Suppressor macrophage (primary cell): ENCODE measurements at places on chromosomes 1 and 21.
A peak's percentile ranks its signal among the peaks of the same experiment; 100 is the strongest.

- DNase-seq, result no peak
Measured at GRCh38 chr1:162328512-162328911, 48.1 kb downstream of the SPATA46 start.

DNA sequence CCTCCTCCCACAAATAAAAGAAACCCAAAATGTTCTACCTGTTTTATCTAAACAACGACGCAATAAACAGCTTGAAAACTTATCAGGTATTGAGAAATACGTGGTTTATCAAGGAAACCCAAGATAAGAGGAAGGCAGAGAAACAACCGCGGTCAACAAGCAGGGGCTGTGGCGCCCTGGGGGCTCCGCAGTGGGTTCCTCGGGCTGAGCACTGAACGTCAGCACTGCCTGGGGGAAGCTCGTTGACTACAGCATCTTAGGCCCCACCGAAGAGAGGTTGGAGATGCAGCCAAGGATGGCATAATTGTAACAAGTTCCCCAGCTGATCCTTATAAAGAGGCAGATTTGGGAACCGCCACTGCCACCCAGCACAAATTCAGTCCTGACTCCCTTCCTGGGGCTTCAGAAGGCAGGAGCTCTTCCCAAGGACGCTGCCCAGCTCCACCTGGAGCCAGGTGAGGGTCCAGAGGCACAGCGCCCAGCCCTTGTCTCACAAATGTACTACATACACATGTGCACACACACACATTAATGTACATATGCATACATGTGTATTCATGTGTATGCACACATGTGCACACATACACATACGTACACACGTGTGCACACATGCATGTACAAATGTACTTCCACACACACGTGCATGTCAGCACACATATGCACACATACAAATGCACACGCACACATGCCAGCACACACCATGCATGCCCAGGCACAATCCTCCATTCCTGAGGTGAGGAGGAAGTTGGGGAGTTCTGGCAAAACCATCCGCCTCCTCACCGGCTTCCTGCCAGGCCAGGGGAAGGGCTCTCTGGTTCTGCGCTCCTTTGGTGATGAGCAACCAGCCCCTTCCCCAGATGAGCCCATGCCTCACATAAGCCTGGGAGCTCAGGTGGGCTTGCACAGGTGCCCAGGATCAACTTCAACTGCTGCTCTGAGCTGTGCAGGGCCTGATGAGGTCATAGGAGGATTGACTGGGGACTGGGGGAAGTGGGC lies 251.1 kb downstream of the NPHP4 start:
- DNase-seq, result no peak

DNA sequence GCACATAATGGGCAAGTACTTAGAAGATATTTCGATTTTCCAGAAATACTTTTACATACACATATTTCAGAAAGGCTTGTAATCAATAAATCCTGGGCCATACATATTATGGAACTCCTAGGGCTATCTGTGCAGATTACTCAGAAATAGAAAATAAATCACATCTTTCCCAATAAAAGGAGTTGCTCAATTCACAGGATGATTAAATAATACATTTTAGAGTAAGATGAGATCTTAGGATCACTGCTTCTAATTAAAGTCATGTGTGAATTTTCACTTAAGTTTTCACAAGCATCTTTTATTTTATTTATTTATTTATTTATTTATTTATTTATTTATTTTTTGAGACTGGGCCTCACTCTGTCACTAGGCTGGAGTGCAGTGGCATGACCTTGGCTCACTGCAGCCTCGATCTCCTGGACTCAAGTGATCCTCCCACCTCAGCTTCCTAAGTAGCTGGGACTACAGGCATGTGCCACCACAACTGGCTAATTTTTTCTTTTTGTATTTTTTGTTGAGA lies 144.2 kb downstream of the HIVEP3 start:
- DNase-seq, result no peak

- DNase-seq, result peak; percentile 12
Measured at GRCh38 chr1:61202854-61203598, 120.7 kb downstream of the NFIA start.

- no peak for DNase-seq
Measured at GRCh38 chr1:74317663-74318062, 82.5 kb downstream of the TNNI3K start.

- no peak for DNase-seq
Measured at GRCh38 chr1:238205045-238205662, 314.4 kb upstream of the ZP4 start.

- no peak for DNase-seq
Measured at GRCh38 chr21:25375675-25376074, 231.6 kb downstream of the MRPL39 start.

DNA sequence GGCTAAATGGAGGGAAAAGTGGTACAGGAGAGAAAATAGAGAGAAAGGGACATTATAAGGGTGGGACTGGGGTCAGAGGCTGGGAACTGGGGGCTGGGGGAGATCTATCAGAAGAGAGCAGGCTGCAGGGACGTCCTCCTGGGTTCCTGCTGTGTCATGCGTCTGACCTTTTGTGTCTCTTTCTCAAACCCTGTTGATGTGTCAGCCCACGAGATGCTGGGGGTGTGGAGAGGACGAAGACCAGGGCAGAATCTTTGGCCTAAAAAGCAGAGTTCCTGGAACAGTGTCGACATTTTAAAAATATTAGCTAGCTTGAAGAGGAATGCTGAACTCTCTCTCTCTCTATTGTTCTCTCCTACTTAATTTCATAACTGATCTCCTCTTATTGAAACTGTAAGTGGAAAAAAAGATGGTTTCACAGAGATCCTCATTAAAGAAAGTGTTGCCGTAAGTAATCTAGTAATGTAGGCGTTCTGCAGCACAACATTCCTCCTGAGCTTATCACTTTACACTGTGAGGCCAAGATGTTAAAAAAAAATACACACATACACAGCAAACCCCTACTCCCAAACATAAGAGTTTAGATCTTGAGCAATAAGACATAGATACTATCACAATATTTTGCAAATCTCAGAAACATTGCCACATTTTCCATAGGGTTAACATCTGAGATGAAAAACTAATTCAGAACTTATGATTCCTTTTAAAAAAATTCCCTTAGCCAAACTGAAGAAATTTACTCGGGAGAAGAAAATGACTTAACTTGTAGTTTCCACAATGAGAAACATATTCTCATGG lies 52.6 kb downstream of the RUNX1 start:
- peak; percentile 85 for DNase-seq

GRCh38 chr1:156528231-156528630 lies 27.7 kb upstream of the MEF2D start:
- DNase-seq, result no peak

- no peak for DNase-seq
Measured at GRCh38 chr1:84634536-84635205, 55.6 kb downstream of the SSX2IP start.

DNA sequence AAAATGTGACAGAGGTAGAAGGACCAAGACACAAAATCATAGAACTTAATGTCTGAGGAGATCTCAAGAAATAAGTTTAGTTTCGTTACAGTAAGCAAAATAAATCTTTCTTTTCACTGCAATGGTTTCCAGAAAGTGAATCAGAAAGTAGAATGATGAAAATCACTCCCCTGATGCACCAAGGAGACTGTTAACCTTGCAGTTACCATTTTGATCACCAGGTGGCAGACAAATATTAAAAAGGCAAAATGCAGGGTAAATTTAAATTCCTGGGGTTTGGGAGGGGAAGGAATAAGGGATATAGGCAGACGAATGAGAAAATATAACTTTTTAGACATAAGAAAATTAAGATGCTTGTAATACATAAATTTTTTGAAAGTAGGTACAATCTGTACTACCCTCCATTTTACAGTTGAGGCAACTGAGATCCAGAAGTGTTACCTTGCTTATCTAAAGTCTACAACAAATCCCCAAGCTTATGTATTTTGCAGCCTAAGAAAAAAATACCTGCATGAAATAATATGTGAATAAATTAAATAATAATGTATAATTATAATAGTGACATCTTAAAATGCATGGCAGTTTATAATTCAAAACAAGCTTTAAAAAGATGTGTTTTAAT lies 253.2 kb downstream of the CRB1 start:
- peak; percentile 58 for DNase-seq

DNA sequence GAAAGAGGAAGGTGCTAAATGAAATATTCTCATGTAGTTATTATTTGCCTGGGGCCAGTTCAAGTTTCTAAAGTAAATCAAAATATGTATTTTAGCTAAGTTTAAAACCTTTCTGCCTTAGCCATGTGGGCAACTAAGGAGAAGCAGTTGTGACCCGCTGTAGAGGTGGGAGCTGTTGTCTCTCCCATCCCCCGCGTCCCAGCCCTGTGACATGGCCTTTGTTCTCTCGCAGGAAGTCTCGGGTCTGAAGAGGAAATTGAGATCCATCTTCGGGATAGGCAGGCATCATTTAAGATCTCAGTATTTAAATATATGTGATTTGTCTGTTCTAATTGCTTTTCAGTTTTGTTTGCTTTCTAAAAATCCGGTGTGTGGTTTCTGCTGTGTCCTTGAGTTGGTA lies 121.5 kb downstream of the CAMTA1 start:
- DNase-seq, result peak; percentile 2

- no peak for DNase-seq
Measured at GRCh38 chr1:207857447-207857846, 53.5 kb downstream of the CD34 start.

DNA sequence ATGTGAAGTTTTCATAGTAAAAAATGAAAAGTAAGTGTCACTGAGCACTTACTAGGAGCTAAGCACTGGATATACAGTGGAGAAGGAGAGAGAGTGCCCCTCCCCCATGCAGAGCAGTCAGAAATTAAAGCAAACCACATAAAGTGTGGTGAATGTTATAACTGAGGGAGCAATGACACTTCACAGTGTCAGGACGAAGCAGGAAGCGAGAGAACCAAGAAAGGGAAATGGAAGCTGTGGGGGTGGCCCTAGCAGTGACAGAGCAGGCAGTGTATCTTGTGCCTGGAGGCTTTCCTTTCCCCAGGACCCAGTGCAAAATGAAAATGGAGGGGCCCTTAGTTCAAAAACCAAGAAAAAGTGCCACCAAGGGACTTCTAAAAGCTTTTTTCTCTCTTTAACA lies 21.5 kb upstream of the RCAN3 start:
- DNase-seq, result peak; percentile 87

DNA sequence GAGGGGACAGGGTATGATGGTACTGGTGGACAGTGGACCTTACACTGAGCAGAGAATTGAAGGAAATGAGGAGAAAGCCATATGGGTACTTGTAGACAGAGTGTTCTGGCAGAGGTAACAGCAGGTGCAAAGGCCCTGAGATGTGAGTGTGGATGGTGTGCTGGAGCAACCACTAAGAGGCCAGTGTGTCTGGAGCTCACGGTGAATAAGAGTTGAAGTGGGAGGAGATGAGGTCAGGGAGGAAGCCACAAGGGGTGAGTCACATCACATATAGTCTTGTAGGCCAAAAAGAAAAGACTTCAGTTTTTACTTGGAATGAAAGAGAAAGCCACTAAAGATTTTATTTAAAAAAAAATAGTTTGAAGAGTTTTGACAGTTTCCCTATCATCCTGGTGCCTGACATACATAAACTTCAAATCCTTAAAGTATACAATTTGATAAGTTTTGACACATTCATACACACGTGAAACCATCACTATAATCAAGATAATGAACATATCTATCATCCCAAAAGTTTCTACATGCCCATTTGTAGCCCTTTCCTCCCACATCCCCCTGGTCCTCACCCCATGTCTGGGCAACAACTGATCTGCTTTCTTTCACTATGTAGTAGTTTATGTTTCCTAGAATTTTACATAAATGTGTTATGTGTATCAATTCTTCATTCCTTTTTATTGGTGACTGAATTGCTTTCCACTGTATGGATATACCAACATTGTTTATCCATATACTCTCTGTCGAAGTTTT lies 148.4 kb downstream of the GPATCH2 start:
- DNase-seq, result peak; percentile 55

DNA sequence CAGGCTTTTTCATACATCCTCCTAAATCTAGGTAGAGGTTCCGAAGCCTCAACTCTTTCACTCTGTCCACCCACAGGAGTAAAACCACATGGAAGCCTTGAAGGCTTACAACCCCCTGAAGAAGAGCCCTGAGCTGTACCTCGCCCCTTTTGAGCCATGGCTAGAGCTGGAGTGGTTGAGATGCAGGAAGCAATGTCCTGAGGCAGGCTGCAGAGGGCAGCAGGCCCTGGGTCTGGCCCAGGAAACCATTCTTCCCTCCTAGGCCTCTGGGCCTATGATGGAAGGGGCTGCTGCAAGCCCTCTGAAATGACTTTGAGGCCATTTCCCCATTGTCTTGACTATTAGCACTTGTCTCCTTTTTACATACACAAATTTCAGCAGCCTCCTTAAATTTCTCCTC lies 1503.0 kb downstream of the KCNT2 start:
- no peak for DNase-seq

- no peak for DNase-seq
Measured at GRCh38 chr21:41139951-41140350, 28.0 kb upstream of the BACE2 start.

- peak; percentile 69 for DNase-seq
Measured at GRCh38 chr1:202967684-202968281, 726 bp upstream of the CYB5R1 start.

GRCh38 chr1:233485385-233485784 lies 128.5 kb upstream of the KCNK1 start:
- no peak for DNase-seq

GRCh38 chr1:21541835-21542234 lies 32.6 kb downstream of the ALPL start:
- no peak for DNase-seq

DNA sequence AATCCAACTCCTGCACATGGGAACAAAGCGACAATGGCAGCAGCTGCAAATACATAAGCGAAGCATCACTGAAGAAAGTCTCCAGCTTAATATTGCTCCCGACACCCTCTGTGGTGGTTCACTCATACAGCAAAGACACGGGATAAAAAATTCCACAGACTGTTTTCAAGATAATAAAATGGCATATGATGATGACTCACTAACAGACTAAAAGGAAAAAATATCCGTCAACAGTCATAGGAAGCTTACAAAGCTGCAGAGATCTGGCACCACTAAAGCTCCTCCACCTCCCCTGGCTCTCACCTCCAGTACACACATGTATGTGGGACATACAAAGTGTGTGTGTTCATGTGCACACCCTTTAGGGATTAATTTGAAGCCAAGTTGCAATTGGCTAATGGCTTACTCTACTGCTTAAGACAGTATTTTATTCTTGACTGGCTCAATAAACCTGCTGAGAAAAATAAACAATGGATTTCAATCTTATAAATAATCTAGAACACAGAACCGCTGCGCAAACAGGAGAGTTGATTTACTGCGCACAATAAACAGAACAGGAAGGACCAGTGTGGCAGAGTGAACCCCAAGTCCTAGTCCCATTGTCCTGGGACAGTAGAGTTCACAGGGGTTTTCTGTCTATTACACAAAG lies 94.4 kb downstream of the SLC45A1 start:
- DNase-seq, result no peak

DNA sequence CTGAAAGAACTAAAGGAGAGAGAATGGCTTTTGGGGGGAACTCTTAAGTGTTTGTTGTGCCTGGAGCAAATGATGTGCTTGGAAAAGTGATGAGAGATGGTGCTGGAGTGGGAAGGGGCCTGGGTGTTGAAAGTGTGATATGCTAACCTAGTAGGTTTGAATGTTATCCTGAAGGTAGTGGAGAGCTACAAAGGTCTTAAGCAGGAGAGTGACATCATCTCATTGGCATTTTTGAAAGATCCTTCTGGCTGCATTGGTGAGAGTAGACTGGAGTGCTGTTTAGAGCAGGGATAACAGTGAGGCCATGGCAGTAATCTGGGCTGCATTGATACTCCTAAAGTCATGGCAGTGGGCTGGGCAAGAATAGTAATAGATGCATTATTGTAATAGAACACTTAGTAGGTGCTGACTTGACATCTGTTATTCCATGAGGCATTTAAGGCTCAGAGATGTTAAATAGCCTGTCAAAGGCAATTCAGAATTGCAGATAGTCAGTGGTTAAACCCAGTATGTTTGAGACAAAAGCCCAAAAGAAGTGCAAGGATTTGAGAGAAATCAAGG lies 44.5 kb downstream of the MDM4 start:
- no peak for DNase-seq

- no peak for DNase-seq
Measured at GRCh38 chr1:95371666-95372282, 137.8 kb downstream of the RWDD3 start.
